NCI-H187 treated with DMSO at 0.1 percent for 48 hours (cell line): ENCODE measurements at places on chromosomes 7 and 10.

DNA sequence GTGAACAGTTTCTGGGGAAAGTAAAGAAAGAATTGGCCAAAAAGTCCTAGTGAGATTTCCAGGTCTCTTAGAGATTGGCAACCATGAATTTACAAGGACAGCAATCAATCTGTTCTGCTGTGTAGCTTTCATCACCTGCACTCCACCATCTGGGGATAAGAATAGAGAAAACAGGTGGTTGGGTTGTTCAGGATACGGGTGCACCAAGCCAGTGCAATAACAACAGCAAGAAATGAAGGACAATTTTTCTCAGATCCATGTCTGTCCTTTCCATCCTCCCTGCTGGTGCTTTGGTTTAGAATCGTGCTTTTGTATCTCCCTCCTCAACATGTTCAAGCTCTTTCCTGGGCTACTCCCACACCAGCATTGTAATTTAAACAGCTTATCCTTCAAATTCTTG lies 787.7 kb downstream of the GRID1 start:
- no peak for DNase-seq

DNA sequence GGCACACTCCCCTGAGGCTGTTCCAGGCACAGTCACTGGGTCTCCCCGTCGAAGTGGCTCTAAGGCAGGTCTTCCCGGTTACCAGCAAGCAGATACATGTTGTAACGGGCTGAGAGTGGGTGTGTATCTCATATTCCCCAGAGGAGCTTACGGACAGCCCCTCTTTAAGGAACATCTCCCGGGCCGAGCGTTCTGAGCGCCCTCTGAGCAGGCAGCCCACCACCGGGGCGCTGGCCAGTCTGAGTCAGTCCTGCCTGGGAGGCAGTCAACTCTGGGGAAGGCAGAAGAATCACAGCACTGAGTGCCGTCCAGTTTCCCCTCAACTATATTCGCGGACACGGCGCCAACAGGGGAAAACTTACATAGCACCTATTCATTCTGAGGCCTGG lies 117.4 kb downstream of the LHPP start:
- no peak for DNase-seq

DNA sequence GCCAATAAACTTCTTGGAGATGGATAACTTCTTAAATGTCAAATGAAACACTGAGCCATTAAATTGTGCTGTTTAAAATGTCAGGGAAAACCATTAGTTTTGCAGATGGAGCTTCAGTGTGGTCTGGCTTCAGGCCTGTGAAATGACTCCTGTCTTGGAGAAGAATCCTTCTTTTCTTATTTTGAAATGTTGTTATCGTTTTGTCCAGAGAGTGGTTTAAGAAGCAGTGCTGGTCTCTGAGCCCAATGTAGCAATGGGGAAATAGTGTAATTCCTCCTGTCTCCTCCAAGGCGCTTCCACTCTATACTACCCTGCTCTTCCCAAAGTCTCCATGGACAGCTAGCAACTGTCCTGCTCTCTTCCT lies 177.6 kb downstream of the REEP3 start:
- no peak for DNase-seq

GRCh38 chr7:150382123-150382843 lies 3.2 kb downstream of the ZNF775 start:
- DNase-seq: no peak

DNA sequence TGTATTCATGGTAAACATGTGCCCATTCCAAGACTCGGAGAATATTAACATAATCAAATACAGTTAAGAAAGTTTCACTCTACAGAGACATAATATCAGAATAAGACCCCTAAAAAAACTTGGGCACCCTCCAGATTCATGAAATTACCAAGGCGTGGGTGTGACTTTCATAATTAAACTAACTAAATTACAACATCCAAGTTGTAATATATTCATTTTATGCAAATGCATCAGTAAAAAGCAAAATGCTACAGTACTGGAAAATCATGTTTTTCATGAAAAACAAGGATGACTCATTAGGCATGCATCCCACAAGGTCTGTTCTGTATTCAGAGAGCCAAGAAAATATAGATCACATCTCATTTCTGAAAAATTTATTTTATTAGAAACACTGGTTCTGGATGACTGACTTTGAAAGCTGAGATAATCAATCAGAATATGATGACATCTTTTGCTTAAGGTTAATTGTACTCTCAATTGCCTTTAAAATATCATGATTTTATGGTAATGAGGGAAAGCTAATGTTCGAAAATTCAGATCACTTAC lies 248.8 kb upstream of the SMIM30 start:
- DNase-seq: no peak

- no peak for DNase-seq
Observed at GRCh38 chr7:104327938-104328295, 486 bp upstream of the LHFPL3 start.

DNA sequence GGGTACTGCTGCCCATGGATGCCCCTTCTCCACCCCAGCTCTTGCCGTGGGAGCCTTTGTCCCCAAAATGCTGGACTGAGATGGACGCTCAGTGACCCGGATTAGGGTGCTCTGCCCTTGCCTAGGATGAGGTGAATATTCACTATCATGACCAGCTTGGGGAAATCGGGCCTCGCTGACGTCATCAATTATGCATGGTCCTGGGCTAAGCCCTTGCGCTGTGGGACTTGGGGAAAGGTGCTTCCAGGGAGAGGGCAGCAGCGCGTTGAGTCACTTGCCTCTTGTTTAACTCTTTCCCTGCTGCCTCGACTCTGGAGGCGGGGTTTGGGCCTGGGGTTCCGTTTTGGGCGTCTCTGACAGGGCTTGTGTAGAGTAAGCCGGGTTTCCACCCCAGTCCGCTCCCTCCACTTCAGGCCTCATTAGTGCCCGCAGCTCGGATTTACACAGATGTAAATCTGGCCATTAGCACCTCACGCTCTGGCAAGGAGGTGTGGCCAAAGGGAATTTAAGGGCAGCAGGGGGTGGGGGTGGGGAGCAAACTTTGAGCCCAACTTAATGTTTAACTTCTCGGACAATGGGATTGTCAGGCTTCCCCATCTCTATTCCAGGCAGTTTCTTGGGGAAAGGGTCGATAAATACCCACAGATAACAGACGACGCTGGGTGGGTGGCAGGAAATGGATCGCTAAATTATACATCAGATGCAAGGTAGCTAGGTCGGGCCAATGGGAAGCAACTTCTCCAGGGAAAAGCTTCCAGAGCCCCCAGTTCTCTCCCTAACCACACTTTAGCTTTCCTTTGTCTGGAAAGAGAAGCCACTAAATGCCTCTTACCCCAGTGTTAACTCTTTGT lies 51.3 kb upstream of the TCF7L2 start:
- DNase-seq: no peak

DNA sequence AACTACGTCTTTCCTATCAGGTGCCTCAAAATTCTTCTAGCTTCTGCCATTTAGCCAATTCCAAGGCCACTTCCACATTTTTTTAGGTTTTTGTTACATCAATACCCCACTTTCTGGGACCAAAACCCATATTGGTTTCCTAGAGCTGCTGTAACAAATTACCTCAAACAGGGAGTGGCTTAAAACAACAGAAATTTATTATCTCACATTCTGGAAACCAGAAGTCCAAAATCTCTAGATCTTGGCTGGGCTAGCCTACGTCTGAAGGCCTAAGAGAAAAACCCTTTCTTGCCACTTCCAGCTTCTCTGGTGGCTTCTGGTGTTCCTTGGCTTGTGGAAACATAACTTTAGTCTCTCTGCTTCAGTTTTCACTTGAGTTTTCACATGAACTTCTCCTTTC lies 85.1 kb upstream of the BMPER start:
- no peak for DNase-seq

DNA sequence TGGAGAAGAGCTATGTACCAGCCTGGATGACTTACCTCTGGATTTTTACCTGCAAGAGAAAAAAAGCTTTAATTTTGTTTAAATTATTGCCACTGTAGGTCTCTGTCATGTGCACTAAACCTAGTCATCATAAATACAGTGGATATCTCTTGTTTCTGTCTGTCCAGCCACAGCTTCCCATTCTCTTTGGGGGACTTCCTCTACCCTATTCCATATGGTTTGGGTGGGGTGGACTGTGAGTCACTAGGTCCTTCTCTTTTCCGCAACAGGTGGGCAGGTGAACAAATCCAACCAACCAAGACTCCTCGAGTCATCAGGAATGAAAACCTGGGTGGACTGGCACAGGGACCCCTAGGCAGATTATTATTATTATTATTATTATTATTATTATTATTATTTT lies 87.3 kb upstream of the CYTH3 start:
- no peak for DNase-seq

- no peak for DNase-seq
Observed at GRCh38 chr10:30737931-30738391, 108.4 kb upstream of the LYZL2 start.

DNA sequence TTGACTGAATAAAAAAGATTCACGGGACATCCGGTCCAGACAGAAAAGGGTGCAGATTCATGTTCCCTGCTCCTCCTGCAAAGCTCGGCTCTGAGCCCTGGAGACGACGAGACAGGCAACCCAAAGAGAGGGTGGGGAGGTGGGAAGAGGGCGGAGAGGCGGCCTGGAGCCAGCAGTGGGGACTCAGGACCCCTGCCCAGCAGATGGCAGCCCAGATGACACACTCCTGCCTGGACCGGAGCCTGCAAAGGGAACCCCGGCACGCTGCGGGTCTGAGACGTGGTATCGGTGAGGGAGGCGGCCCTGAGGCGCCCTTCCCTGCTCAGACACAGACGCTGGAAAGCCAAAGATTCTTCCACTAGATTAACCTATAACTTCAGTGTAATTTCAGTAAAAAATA lies 250.8 kb downstream of the ELFN1 start:
- no peak for DNase-seq

GRCh38 chr7:50711271-50712175 lies 71.2 kb downstream of the GRB10 start:
- no peak for DNase-seq

- DNase-seq: no peak
Observed at GRCh38 chr7:107404740-107405537, 64.9 kb upstream of the GPR22 start.

DNA sequence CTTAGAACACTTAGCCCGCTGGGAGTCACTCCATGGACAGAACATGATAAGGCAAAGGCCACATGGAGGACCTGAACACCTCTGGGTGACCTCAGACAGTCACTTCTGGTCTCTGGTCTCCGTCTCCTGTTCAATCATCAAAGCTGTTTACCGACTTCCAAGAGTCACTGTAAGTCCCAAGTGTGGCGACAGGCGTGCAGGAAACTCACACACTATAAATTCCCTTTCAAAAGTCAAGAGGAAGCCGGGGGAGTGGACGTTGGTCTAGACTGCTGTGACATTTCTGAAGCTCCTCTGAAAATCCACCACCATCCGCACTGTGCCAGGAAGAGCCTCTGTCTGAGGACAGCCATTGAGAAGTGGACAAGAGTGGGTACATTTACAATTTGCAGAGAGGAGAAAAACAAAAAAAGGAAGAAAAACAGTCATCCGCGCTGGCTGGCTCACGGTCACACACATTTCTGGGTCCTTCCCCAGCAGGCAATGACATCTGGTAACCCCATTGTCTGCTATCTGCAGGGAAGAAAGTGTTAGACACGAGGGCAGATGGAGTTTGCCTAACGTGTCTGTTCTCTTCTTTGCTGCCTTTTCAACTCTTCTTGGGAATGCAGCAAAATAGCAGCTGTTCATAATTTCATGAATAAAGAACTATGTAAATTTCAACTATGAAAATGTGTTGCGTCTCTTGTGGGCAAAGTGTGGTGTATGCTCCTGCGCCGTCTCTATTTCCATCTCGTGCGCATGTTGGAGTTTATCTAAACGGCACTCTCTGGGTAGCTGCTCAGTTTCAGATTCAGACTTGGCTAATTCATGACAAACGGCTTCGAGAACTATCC lies 32.9 kb upstream of the CUX1 start:
- no peak for DNase-seq

- no peak for DNase-seq
Observed at GRCh38 chr10:62270020-62270419, 1.4 kb upstream of the RTKN2 start.

- DNase-seq: no peak
Observed at GRCh38 chr10:129728246-129728820, 235.7 kb downstream of the EBF3 start.

- DNase-seq: no peak
Observed at GRCh38 chr10:17425584-17426262, 28.7 kb downstream of the ST8SIA6 start.

DNA sequence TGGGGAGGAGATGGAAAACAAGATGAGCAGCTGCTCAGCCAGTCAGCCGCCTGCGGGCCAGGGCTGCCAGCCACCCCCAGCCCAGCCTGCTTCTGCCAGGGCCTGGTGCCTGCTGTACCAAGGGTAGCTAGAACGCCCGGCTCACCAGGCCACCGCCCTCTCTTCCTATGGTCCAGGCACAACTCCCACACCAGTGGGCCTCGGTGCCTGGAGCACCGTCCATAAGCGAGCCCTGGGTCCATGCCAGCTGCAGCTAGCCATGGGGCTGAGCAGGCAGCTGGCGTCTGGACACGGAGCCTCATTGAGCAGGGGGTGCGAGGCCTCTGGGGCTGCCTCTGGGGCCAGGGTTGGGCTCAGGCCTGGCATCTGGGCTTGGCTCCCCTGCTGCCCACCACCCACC lies 8.5 kb upstream of the RABGEF1 start:
- no peak for DNase-seq

DNA sequence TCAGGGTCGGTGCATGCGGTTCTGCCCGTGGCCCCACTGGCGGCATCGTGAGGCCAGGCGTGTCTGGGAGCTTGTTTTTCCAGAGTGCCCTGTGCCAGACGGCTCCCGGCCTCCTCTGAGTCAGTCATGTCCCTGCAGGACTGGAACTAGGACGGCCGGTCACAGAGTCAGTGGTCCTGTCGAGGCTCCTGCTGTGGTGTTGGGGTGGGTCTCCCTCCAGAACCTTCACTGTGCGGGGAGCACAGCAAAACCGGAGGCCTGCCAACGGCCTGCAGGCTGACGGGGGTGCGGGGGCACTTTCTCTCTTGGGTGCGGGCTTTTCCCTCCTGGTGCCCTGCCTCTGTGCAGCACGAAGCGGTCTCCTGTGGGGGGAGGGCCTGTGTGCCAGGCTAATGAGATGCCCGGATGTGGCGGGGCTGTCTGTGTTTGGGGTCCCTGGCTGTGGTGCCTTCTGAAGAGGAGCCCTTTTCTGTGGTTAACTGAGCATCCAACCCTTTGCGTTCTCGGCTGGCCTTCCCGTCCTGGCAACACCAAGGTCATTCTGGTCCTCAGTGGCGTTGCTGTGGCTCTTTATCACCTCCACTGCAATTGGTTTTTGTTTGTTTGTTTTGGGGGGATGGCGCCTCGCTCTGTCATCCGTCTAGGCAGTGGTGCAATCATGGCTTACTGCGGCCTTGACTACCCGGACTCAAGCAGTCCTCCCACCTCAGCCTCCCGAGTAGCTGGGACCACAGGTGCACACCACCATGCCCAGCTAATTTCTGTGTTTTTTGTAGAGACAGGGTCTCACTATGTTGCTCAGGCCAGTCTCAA lies 8.0 kb downstream of the GET4 start:
- DNase-seq: no peak

GRCh38 chr10:79063661-79064492 lies 4.9 kb upstream of the ZMIZ1 start:
- no peak for DNase-seq

- DNase-seq: no peak
Observed at GRCh38 chr10:22552888-22553378, 161.4 kb downstream of the PIP4K2A start.

- peak; percentile 45 for DNase-seq
Observed at GRCh38 chr7:105837765-105838626, 38.4 kb downstream of the ATXN7L1 start.

GRCh38 chr7:30926313-30926712 lies 14.7 kb downstream of the AQP1 start:
- DNase-seq: no peak

GRCh38 chr10:104099269-104099668 lies 13.6 kb upstream of the COL17A1 start:
- DNase-seq: no peak
